ENCODE measurements at places on chromosomes 1 and 21.

DNA sequence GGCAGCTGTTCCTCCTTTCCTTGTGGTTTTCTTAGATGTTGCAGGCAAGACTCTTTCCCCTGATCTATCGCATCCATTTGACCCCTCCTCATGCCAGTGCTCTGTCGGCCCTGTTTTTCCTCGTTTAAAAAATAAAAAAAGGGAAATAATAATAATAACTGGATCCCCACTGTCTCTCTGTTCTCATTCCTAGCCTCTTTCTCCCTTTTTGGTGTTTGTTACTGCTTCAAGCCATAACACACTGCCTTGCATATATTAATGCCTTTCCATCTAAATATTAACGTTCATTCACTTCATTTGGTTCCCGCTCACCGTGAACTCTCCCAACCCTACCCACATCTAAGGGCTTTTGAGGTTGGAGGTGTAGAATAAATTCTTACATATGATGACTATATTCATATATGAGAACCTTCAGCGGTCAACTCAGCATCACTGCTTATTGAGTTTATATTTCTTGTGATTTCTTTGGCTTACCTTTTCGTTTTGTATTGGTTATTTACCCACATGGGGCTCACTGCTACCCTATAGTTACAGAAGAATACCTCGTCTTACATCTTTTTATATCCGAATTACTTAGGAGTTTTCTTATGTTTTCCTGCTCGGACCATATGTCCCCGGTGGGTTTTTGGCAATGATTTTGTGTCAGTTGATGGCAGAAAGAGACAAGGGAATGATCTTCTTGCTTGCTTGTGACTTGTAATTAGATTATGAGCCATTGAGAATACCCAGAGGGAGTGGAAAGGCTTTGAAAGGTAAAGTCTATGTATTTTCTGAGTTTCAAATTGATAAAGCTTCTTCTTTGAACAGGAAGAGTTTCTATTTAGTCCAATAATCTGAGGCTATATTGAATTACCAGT is 805 bp downstream of the ATG4C start:
- peak; percentile 9 for DNase-seq

- no peak for DNase-seq
Measured at GRCh38 chr1:10745383-10745782, 51.1 kb downstream of the CASZ1 start.

GRCh38 chr1:53264048-53264447 is 25.7 kb upstream of the MAGOH start:
- DNase-seq: no peak

GRCh38 chr21:37686991-37687810 is 229.1 kb downstream of the KCNJ6 start:
- DNase-seq: no peak

- no peak for DNase-seq
Measured at GRCh38 chr1:34642679-34643078, 112.2 kb upstream of the GJB5 start.

GRCh38 chr21:38183961-38184360 is 72.8 kb upstream of the KCNJ15 start:
- no peak for DNase-seq

- no peak for DNase-seq
Measured at GRCh38 chr1:109402025-109402424, 4.3 kb upstream of the SORT1 start.

DNA sequence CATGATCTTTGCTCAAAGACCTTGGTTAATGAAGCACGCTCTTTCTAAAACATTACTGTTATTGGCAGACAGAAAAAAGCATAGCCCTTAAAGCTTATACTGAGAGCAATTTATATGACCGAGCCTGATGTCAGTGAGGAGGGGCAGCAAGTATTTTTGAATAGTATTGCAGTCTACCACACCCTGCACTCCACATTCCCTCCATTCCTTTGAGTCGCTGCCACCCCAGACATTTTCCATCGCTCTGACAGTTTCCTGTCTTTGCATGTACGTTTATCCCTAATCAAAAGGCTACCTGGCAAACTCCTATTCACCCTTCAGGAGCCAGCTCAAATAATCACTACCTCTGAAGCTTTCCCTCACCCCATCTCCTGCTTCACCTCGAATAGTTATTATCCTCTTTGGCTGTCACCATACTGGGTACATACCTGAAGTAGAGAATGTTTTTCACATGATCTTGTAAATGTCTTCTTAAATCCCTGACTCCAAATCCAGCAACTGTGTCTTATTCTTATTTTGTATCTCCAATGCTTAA is 5.5 kb upstream of the JUN start:
- DNase-seq: no peak

- no peak for DNase-seq
Measured at GRCh38 chr21:44494956-44495355, 39.6 kb downstream of the LRRC3 start.

GRCh38 chr1:145992958-145993617 is 3.3 kb downstream of the TXNIP start:
- DNase-seq: no peak

- no peak for DNase-seq
Measured at GRCh38 chr1:13523780-13524477, 10.1 kb upstream of the LRRC38 start.

GRCh38 chr1:208178091-208178529 is 66.1 kb downstream of the PLXNA2 start:
- no peak for DNase-seq

- no peak for DNase-seq
Measured at GRCh38 chr21:15430577-15430976, 299.2 kb upstream of the USP25 start.

- DNase-seq: no peak
Measured at GRCh38 chr1:9068981-9069325, 482 bp downstream of the SLC2A5 start.

- no peak for DNase-seq
Measured at GRCh38 chr1:92482665-92483609, 3.8 kb downstream of the GFI1 start.

DNA sequence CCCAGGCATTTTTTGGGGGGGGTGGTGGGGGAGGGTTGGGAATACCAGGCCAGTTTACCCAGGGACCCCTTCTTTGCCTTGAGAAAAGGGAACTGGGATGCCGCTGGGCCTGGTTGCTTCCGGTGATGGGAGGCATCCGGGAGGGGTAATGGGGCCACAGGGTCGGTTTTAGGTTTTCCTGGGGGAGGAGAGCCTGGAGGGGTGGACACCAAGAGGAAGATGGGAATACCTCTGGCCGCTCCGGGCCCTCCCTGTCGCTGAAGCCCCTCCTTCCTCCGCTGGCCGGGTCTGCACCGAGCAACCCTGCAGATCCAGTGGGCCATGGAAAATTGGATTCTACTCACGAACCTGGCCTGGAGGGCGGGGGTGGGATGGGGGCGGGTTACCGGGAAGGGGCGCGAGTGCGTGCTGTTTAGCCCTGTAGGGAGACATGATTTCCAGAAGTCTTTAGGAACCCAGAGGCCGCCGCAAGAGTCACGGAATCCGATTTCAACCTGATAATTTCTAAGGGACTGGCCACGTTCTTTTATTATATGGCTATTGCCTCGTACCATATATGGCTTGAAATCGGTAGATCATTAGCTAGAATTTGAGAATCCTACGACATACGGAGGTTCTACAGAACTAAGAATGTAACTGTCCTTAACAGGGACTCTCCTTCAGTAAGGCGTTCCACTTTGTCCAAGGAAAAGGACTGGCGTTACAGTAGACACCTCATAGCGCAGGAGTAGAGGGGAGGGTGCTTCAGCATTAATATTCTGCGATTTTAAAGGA is 749 bp downstream of the AKIRIN1 start:
- DNase-seq: no peak

DNA sequence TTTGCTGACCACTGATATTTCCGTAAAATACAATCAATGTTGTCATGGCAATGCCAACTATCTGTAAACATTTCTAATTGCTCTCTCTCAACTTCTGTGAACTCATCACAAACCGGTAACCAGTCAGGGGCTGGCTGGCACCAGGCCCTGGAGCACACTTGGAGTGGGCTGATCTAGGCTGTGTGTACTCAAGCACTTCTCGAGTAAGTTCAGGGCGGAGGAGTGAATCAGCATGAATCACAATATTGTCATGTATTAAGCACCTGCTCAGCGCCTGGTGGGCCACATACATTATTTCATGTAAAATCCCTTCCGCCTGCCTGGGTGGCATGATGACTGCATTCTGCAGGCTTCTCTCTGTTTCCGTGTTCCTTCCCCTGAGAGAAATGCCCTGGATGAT is 212.4 kb downstream of the FOXD2 start:
- no peak for DNase-seq

- DNase-seq: no peak
Measured at GRCh38 chr1:210516092-210516656, 187.5 kb downstream of the HHAT start.

- DNase-seq: no peak
Measured at GRCh38 chr1:39501666-39502065, 10.2 kb downstream of the BMP8A start.

DNA sequence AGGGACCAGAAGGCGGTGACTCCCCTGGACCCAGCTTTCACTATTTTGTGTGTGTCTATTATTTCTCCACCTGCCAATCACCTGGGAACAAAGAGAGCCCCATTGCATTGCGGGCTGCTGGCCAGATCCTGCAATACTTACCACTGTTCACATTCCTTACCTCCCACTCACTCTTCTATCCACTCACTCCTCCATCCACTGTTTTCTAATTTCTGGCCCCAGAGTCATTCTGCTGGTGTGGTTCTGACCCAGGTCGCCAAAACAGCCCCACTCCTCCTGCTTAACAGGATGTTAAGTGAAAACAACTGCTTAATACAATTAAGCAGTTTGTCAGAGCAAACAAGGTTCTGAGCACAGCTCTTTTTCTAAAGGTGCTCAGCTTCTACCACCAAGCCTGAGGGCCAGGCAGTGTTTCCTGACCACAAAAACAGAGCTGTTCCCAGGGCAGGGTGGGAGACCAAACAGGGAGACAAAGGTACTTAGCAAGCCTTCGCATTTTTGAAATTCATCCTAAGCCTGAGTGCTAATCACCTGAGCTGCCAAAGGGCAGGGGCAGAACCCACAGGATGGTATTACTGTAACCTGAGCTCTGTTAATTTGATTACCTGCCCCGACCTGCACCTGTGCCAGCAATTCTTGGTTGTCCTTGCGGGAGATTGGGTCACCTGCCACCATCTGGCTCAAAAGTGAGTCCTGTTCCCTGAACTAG is 38.5 kb upstream of the EFCAB14 start:
- no peak for DNase-seq

DNA sequence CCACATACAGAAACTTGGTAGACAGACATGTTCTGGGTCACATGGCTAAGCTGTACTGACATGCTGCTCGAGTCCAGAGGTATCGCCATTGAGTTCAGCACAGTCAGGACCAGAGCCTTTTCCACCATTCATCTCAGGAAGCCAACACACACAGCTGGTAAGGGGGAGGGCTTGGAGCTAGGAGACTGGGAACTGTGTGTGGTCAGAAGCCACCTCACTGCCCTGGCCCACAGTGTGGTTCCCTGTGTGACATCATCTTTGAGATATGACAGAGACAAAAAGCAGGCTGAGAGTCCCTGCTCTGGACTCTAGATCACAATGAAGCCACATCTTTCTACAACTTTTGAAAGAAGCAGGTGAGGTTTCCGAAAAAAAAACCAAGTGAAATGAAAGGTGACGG is 107.2 kb downstream of the SIM2 start:
- peak; percentile 2 for DNase-seq

DNA sequence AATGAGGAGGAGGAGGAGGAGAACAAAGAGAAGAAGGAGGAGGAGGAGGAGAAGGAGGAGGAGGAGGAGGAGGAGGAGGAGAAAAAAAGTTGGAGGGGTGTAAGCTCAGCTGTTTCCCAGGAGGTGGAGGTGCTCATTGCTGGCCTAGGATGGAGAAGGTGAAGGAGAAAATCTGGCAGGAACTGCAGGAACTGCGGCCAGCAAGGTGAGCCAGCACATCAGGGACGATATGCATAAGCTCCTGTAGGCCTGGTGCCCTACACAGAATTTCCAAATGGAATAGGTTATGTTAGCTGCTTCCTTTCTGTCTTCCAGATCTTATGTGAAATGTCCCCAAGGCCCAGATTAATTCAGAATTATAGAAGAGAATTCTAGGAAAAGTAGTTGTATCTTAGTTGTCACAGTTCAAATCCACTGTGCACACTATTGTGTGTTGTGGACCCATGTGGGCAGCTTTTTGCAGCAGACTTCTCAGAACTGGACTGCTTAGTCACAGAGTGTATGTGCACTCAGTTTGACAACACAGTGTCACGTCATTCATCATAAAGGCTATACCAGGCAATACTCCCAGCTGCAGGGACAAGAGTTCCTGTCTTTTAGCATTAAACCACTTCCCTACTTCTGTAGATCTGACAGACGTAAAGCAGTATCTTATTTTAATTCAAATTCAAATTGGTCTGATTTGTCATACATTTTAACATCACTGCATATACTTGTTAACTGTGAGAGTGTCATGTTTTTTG is 303.7 kb downstream of the HLX start:
- peak; percentile 27 for DNase-seq

DNA sequence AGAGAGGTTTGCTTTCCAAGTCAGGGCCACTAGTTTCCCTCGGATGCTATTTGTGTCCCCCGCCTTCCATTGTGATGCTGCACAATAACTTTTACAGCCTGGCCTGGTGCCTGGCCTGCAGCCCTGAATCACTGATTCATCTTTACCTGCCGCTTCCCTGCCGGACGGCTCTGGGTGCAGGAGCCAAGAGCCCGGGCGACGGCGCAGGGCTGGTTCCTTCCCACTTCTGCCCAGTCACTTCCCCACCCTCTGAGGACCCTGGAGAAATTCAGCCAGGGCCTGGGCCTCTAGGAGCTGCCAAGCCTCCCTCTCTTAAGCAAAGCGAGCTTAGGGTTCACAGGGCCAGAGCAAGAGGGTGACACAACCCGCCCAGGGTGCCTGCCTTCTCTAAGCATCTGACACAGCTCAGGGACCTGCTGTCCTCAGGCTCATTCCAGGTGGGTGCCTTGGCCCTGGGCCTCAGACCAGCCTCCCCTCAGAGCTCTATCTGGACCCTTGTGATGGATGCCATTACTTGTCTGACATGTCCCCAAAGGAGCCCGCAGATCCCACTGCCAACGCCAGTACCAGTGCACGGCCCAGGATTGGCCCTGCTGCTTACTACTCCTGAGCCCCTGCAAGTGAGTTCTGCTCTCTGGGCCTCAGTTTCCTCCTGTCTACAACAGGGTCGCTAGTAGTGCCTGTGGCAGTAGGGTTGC is 381.0 kb upstream of the VAMP3 start:
- no peak for DNase-seq

DNA sequence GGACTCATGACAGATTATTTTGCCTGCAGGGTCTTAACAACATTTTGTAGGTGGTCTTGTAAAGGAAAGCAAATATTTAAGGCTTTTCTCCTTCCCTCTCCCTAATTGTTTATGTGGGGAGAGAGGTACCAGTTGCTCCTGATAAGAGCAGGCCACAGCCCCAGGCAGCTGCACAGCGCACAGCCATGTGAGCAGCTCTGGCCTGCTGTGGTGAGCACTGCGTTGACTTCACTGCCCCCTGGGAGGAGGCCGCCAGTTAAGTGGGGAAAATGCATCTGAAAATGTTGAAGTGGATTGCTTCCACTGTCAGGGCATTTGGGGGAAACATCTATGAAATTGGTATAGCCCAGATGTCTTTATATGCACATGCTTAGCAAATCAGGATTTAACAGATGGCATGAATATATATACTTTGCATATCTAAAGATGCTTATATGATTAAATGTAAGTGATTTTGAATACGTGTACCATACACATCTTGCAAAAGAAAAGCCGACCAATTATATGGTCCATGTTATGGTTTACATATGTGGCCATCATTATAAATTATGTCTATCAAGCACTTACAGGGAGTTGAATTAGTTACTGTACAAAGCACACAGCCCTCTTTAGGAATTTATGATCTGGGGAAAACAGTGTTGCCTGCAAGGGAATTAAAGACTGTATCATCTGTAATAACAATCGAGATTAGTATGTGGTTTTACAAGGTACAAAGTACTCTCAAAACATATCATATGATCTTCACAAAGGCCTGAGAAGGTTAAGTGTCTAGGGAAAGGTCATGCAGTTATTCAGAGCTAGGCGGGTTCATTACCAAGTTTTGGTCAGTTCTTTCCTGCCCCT is 132.1 kb downstream of the RHOU start:
- DNase-seq: no peak
